ENCODE measurements at places on chromosomes 5 and 9.
A peak's percentile ranks its signal among the peaks of the same experiment; 100 is the strongest.

DNA sequence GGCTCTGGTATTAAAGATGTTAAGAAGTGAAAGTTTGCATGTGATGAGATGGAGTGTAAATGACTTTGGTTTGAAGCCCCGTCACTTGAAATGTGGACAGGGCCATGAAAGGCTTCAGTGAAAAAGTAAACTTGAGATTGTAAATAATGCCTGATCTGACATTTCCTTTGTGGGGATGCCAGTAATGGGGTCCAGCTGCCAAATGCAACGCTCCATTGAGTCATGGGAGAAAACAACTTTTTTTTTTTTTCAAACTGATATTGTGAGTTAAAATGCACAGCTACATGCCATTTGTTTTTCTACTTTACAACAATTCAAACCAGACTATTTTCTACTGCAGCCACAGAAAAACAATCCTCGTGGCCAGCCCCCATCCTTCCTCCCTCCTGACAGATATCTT lies 327.0 kb upstream of the TNC start:
- DNase-seq = no peak

DNA sequence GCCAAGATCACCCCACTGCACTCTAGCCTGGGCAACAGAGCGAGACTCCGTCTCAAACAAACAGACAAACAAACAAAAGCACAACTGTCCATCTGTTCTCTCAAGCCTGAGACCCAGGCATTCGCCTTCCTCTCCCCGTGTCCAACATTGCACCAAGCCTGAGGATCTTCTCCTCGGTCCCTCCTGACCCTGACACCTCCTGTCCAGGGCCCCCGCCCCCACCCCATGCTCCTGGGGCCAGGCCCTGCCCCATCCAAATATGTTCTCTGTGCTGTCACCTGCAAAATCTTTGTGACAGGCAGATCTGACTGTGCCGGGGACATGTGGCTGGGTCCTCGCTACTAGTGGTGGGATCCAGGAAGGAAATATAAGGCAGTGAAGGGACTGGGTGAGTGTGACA lies 33.4 kb upstream of the UNC5A start:
- DNase-seq = peak; percentile 7

- DNase-seq = peak; percentile 91
These were observed 2.8 kb upstream of the RACK1 start for GRCh38 chr5:181246276-181247049.

GRCh38 chr5:154390096-154390495 lies 55.7 kb upstream of the SAP30L start:
- DNase-seq = no peak

GRCh38 chr5:132591145-132591544 lies 34.4 kb downstream of the RAD50 start:
- no peak for DNase-seq

All from testis (tissue), 5 donors.